ENCODE measurements at places on chromosomes 5 and 9. TPM values are rescaled to one million over a fixed set of nuclear protein-coding genes. Genes with fewer than 3 reads are reported as not detected.

GRCh38 chr9:136481558-136481957 lies 1.3 kb downstream of the SEC16A start:
- DNase-seq, result no peak
- no peak overlapping the region for H3K27ac ChIP-seq
- no peaks in the 10 kb centered on the region for H3K27me3 ChIP-seq
- H3K4me3 ChIP-seq, result peak overlapping the region; percentile 71
- H3K36me3 ChIP-seq, result no peaks in the 10 kb centered on the region
- H3K4me1 ChIP-seq, result no peaks in the 10 kb centered on the region

DNA sequence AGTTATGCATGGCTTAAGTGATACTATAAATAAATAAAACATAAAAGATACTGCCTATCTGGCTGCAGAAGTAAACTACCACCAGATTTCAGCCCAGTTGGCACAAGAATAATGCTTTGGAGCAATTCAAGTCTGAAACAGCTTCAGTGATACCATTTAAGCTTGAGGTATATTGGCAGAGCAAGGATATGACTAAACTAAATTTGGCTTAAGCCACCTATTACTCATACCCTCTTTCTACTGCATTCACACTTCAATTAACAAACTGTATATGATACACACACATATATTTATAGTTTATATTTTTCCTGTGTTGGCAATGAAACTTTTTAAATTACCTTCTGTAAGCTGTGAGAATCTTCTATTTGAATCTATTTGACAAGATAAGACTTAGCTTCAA lies 431.9 kb downstream of the ANXA1 start:
- H3K36me3 ChIP-seq, result no peaks in the 10 kb centered on the region
- no peak overlapping the region for H3K27ac ChIP-seq
- H3K4me3 ChIP-seq, result no peak overlapping the region

DNA sequence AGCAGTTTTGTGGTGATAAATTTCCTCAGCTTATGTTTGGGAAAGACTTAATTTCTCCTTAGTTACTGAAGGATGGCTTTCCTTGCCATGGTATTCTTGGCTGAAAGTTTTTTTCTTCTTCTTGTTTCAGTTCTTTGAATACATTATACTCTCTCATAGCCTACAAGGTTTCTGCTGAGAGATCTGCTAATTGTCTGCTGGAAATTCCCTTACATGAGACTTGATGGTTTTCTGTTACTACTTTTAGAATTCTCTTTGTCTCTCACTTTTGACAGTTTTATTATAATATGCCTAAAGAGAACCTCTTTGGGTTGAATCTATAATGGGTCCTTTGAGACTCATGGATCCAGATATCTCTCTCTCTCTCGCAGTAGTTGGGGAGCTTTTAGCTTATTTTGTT lies 693.6 kb downstream of the PRELID2 start:
- DNase-seq, result no peak
- H3K4me1 ChIP-seq, result no peaks in the 10 kb centered on the region

GRCh38 chr9:101220341-101220740 lies 164.5 kb downstream of the BAAT start:
- H3K36me3 ChIP-seq, result no peaks in the 10 kb centered on the region
- H3K4me1 ChIP-seq, result no peaks in the 10 kb centered on the region
- no peak overlapping the region for H3K27ac ChIP-seq
- H3K27me3 ChIP-seq, result no peaks in the 10 kb centered on the region
- no peak for DNase-seq
- H3K4me3 ChIP-seq, result no peak overlapping the region

DNA sequence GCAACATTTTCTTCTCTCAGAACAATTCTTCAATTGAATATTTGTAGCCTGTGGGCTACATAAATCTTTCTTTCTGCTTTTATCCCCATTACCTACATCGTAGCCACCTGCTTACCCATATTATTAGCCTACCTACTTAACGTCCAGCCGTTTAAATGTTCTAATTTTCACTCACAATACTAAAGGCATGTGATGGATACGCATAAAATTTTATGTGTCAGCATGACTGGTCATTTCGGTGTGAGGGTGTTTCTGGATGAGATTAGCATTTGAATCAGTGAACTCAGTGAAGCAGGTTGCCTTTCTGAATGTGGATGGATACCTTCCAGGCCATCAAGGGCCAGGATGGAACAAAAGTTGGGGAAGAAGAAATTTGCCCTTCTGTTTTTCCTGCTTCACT lies 1722.5 kb upstream of the ACO1 start:
- no peaks in the 10 kb centered on the region for H3K27me3 ChIP-seq
- no peaks in the 10 kb centered on the region for H3K36me3 ChIP-seq
- no peak for DNase-seq
- H3K4me1 ChIP-seq, result no peaks in the 10 kb centered on the region

The LRRTM2 gene
- total RNA-seq, result 0.36 TPM

The LHX3 gene
- total RNA-seq, result not detected

All from aorta (tissue), 5 donors.